Activated CD8-positive, alpha-beta memory T cell treated with anti-CD3 and anti-CD28 coated beads for 48 hours (primary cell): ENCODE measurements at places on chromosomes 7 and 10.

DNA sequence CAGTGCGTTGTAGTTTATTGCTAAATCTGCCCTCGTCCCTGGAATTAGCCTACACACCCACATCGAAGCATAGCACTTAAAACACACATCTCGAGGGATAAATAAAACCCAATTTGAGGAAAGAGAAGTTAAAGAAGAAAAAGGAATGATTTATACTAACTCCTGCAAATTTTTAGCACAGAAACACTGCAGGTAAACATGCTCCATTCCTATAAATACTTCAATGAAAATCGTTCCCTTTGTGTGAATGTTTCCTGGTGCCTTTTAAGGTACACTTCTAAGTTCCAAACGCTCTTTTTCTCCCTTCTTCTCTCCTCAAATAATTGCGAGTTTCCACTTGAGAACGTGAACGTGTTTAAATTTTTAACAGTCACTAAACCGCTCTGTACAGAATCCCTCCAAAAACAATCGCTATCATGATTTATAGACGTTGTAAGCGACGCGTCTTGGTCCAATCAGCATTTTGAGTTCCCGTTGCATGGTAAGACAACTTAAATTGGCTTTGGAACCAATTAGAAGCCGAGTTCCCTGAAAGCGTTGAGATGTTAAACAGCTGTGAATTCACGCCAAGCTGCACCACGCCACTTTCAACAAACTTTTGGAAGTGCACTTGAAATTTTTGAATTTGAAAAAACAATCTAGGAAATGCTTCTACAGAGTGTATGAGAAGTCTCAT, 12.5 kb upstream of the EBLN1 start:
- no peak for DNase-seq

GRCh38 chr7:29567174-29567573, 3.5 kb downstream of the PRR15 start:
- no peak for DNase-seq

GRCh38 chr10:72567421-72567820, 58.5 kb downstream of the MICU1 start:
- DNase-seq, result no peak

DNA sequence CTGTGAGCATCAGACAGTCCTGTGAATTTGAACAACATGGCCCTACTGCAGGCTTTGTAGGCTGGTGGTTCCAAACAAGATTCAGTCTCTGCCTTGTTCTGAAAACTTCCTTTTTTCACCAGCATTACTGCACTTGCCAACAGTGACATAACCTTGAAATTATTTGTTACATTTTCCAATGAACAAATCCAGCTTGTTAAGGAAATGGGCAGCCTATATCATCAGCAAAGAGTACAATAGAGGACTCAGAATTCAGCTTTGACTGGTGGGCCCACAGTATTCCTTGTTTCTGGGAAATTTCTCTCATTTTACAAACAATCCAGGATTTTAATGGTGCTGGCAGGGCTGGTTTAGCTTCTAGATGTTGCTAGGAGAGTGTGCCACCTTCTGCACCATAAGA, 703.7 kb upstream of the FZD8 start:
- no peak for DNase-seq

DNA sequence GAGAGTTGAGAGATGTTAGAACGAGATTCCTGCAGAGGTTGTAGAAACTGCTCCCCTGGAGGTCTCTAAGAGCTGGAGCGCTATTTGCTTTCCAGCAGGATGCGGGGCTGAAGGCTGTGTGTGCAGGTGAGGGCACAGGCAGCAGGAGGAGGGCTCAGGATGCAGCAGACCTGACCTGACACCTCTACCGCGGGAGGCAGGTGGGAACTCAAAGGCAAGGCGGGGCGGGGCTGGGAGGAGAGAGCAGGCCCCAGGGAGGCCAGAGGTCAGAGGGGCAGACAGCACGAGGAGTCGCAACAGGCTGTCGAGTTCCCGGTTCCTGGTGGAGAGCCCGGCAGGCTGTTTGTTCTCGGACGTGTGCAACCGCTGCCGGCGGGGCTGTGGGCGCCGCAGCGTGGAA, 7.9 kb upstream of the CRTAC1 start:
- DNase-seq, result no peak

GRCh38 chr10:75008952-75009351, 102.5 kb upstream of the SAMD8 start:
- no peak for DNase-seq

DNA sequence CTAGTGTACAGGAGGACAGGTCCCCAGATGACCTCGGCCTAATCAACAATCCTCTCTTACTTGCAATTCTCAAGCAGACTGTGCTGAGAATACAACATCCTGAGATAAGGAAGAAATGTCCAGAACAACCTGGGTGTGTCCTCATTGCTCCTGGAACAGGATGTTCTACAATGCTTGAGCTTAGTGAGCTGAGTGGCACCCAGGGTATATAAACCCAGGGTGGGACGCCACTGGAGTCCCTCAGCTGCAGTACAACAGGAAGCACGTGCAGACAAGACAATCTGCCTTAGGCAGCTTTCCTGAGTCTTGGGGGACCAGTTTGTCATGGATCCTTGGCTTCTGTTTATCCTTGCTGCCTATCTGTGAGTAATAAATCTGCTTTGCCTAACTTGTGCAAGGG, 27.7 kb upstream of the SLC25A13 start:
- no peak for DNase-seq

DNA sequence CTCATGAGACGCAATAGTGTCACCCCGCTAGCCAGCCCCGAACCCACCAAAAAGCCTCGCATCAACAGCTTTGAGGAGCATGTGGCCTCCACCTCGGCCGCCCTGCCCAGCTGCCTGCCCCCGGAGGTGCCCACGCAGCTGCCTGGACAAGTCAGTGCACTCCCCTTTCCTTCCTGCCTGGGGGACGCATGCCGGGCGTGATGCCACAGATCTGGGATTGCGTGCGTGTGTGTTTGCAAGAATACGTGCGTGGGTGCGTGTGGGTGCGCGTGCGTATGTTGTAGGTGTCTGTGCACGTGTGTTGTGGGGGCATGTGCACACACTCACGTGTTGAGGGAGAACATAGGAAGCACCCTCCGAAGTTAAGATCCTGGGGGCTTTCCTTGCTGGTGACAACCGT, 23.5 kb downstream of the PFKFB3 start:
- no peak for DNase-seq

DNA sequence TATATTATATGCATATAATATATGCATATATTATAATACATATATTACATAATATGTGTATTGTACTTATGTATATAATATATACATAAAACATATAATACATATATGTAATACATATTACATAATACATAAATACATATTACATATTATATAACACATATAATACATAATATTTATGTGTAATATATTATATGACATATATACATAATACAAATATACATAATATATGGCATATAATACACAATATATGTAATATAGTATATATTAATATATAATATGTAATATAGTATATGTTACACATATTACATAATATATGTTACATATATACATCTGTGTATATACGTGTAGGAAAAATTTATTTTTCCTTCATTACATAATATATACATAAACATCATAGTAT, 63.4 kb downstream of the SGMS1 start:
- DNase-seq, result no peak

DNA sequence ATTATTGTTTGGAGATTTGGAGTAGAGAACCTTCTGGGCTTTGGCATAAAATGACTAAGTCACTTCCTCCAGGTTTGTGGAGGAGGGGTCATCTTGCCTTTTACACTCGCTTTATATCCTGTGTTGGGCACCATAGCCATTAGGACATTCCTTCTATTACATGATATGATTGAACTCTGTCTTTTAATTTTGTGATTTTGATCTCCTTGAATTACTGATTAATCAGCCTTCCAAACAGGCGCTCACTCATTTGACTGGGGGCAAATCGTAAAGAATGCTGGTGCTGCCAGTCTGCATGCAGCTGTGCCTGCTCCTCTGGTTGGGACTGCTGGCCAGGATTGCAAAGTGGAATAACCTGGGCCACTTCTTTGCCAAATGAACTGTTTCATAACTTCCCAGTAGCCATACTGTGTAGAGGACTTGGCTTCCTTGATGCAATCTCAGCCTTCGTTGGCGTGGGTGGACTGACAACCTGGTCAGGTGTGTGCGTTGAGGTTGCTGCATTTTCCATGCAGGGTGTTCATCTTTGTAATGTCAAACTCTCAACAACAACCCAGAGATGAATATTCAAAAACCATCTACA, 65.9 kb upstream of the RAB11FIP2 start:
- DNase-seq, result no peak

DNA sequence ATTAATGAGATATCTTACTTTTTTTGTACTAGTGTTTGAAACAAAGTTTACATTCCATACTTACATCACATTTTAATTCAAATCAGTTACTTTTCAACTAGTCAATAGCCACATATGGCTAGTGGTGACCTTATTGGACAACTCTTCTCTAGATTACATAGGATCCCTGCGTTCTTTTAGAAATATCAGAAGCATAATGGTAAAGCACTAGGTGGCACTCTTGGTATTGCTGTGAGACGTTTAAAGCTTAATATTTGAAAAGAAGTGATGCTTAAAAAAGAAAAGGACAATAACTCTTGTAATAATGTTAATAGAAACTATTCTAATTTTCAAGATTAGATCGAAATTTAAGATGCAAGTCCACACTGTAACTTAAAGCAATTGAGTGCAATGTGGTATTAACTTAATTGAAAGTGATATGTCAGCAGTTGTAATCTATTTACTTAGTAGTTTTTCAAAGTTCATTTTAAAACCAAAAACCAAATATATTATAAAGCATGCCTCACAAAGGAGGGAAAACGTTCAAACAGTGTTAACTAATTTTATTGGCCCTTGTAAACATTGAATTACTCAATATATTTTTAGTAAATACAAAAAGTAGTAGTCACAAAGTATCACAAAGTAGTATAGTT, 339.1 kb downstream of the ATRNL1 start:
- DNase-seq, result no peak

GRCh38 chr10:110203500-110204455, 3.6 kb upstream of the MXI1 start:
- DNase-seq, result no peak

DNA sequence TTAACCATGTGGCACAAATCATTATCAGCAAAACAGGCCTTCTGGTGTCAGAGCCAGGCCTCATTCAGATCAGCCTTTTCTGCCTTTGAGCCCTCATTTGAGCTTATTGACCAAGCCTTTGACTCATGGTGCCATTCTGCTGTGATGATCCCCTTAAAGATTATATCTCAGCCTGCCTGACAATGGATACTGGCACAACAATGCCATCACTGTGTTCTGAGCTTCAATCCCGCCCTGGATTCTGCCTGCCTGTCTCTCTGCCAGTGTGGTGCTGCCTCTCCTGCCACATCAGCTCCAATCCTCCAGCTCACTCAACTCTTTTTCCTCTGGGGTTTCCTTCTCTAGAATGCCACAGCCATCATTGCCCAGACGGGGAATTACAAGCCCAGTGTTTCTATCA, 52.6 kb downstream of the SRI start:
- DNase-seq, result no peak

- DNase-seq, result no peak
Observed at GRCh38 chr10:126243306-126243705, 145.0 kb downstream of the ADAM12 start.
